ENCODE measurements at places on chromosomes 13 and 19. TPM values are rescaled to one million over a fixed set of nuclear protein-coding genes. Genes with fewer than 3 reads are reported as not detected.
A peak's percentile ranks its signal among the peaks of the same experiment; 100 is the strongest.

DNA sequence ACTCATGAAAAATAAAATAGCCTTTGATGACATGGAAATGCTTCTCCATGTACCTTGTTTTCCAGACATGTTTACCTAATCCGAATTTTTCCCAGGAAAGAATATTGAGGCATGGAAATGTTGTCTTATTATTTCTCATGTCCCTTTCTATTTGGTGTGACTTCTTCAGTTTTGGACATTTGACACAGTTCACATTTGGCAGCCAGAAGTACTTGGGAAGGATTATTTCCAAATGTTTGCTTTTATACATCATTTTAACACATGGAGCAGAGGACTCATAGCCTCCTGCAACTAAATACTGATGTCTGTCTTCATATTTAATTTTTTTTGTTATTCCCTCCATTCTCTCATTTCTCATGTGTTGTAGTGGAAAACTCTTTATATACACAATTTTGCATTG is 94.3 kb downstream of the POSTN start:
- no peak for DNase-seq

The PIH1D1 gene
- total RNA-seq, result 42.5 TPM

- no peak for DNase-seq
Measured at GRCh38 chr13:76724421-76724820, 161.8 kb downstream of the KCTD12 start.

DNA sequence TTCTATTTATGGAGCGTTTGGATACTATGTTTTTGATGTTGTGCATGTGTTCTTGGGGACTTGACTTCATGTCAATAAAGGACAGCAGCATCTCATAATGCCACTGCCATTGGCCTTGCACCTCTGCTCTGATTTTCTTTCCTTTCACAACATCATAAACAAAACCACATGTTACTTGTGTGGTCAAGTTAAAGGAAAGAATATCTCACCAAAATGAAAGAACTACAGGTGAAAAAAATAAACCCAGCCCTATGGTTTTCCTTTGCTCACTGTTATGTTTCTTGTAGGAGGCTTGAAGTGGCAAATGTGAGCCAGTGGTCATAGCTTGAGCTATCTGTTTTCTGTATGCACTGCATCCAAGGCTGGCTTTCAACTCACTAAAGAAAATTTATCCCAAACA is 240.4 kb downstream of the KCNRG start:
- DNase-seq, result no peak

The CACNA1A gene
- 0.39 TPM for total RNA-seq

The CPB2 gene
- total RNA-seq, result not detected

DNA sequence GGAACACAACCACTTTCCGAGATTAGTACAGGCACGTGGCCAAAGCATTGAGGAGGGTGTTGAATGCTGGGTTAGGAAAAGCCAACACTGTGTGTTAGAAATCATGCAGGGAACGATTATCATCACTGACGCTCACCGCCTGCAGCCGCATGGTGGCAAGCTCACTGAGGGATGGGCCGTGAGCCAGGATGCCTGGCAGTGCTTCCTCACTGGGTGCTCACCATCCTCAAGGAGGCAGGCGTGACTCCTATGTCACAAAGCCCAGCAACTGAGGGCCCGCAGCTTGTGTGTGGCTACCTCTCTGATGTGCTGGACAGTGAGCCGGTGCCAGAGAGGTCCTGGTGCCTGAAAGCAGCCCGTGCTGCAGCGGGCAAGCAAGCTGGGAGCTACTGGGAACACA is 30.4 kb upstream of the TIMM44 start:
- DNase-seq, result peak; percentile 77

DNA sequence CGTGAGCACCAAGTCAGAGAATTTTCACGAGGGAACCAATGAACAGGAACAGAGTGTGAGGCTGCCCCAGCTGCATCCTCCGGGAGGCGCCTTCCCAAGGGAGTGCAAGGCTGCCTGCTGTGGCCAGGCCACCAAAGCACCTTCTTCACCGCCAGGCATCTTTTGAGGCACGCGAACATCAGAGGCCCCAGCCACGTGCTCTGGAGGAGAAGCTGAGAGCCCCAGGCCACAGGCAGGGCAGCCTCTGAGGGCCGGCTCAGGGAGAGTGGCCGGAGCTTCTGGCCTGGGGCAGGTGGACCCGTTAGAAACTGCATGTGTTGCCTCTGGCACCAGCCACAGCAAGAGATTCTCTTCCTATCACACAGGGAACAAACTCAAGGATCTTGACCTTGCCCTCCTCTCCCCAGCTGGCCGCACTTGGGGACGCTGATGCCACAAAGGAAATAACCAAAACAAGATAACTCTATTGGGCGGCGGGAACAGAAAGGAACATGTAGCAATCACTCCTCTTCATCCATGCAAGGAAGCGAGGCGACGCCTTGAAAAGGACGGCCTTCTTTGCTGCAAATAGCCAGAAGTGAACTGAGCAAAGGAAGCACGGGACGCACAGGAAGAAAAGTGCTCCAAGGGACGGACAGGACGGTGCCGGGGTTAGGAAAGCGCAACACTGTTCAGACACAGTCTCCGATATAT is 19.9 kb downstream of the GAS6 start:
- DNase-seq, result peak; percentile 52

DNA sequence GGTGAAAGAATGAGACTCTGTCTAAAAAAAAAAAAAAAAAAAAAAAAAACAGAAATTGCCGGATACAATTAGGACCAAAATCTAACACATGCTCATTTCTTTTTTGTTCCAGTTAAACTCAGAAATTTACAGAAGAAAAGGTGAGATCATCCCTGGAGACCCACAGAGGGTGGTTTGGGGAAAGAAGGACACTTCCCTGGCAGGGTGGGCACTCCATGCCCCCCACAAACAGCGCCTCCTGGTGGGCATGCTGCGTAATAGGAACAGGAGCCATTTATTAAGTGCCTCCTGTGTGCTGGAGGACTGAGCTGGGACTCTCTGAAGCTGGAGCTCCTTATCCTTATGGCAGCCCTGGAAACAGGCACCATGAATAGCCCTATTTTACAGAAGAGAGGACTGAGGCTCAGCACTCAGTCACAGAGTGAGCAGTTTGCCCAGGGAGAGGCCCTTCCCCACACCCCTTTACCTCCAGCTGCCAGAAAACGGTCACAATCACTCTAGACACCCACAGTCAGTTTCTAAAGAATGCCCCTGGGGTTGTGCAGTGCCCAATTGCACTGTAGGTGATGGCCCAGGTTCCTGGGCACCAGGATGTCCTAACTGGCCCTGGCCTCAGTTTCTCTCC is 10.1 kb downstream of the C19orf38 start:
- no peak for DNase-seq

DNA sequence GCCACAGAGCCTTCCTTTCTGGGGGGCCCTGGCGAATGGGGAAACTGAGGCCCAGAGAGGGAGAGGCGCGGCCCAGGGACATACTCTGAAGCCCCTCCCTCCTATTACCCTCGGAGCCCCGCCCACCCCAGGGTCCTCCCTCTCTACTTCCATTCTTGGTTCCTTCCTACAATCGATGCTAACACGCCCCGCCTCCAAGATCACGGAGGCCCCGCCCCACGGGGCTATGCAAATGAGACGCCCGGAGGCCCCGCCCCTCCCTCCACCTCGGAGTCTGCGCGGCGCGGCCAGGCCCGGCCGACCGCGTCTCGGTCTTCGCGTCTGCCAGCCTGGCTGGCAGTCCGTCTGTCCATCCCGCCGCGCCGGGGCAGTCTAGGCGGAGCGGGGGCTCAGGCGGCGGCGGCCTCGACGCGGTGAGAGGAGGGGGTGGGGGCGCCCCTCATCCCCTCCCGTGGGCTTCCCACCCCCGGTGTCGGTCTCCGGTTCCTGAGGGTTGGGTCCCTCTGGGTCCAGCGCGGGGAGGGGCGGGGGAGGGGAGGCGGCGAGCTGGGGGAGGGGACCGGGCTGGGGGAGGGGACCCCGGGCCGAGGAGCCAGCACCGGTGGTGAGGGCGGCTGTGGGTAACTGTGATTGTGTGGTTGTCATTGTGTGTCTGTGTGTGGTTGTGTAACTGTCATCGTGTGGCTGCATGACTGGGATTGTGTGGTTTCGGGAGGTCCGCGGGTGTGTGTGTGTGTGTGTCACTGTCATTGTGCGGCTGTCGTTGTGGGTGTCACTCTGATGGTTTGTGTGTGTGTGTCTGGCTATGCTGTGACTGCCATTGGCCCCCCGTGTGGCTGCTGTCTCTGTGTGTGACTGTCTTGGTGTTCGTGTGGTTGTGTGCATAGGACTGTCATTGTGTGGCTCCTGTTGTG is at the start of gene PLPPR2:
TSS of gene PLPPR2 (plus strand) at position 273 of the 914 bp plus-strand sequence. CDS start 2,242 bp downstream, outside the sequence.
- DNase-seq, result peak; percentile 98

- DNase-seq, result no peak
Measured at GRCh38 chr13:71727042-71727441, 140.0 kb downstream of the DACH1 start.

The DIAPH3 gene
- total RNA-seq, result 0.26 TPM

DNA sequence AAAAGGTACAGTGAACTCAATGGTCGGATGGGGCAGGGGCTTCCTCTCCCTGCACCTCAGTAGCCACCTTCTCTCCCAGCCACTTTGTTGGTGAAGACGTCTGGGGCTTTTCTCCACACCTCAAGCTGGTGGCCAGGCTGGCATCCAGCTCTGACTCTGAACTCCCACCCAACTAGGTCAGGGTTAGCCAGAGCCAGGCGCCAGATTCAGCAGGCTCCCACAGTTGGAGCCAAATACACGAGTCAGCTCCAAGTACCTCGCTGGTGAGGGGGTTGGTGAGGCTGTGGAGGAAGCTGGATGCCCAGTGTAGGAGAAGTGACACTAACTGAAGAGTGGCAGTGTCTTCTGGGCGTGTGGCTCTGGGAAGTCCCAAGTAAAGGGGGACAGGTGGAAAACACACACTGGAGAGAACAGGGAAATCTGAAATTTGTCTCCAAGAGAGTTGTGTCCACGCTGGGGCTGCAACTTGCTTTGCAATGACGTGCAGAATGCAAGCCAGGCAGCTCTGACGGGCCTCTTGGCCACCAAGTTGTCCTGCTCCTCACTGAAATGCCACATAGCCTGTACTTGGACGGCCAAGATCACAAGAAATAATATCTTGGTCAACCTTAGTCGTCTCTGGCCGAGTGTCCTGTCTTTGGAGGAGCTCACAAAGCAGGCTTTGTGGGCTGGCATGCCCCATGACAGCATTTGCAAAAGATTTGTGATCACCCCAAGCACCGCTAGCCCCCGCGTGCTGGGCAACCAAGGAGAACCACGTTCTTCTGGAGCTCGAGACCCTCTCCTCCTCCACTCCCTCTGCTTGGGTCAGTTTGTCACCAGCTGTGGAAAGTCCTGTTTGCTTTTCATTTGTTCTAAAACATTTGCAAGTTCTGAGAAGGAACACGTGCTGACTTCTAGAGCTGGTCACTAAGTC is 18.1 kb downstream of the SLC7A1 start:
- DNase-seq, result no peak

The ZNF780A gene
- 10.5 TPM for total RNA-seq

DNA sequence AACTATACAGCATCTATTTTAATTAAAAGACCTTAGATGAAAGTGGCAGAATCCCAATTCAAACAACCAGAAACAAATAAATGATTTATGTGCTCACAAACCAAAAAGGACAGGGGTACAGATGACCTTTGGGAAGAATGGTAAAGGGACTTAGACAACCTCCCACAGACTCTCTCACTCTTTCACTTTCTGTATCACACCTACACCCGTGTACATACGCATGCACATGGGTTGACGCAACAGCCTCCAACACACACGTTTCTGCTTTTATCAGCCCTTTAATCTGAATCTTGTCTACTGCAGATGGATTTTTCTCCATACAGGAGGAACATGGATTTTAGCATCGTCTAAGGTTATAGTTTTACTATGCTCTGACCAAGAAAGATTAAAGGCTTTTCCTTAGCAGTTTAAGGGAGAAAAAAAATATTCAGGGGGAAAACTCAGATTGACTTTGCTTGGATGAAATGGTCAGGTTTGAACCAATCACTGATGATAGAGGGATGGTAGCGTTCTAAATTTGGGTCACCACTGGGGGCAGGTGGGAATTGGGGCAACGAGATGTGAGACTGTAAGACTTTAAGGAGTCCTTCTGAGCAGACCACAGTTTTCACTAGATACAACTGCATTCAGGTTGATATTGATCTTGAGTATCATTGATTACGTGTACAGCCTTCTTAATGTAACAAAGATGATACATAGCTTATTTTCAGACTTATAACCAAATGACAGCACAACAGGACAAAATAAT is 166.1 kb downstream of the ITGBL1 start:
- DNase-seq, result no peak

The PLIN5 gene
- total RNA-seq, result 47.8 TPM

All from left cardiac atrium (tissue), 4 donors.